Fibroblast of skin of back (primary cell): ENCODE measurements at places on chromosomes 3 and 15.

- no peak for DNase-seq
These were observed 16.0 kb downstream of the MAP4 start for GRCh38 chr3:48000212-48000611.

GRCh38 chr3:73136941-73137340 lies 75.5 kb downstream of the EBLN2 start:
- no peak for DNase-seq

GRCh38 chr3:152447511-152447910 lies 178.8 kb downstream of the MBNL1 start:
- no peak for DNase-seq

GRCh38 chr3:174859114-174859735 lies at the start of gene NAALADL2:
Gene NAALADL2 (plus strand): TSS chr3:174859334.
- no peak for DNase-seq

- DNase-seq = no peak
These were observed 339.2 kb upstream of the ONECUT1 start for GRCh38 chr15:53129121-53129904.
